Activated CD4-positive, alpha-beta memory T cell treated with anti-CD3 and anti-CD28 coated beads, Interleukin-2, amount 10 ng/mL, durations not matched to agents 7 days and 5 days (primary cell): ENCODE measurements at places on chromosomes 3 and 15.

DNA sequence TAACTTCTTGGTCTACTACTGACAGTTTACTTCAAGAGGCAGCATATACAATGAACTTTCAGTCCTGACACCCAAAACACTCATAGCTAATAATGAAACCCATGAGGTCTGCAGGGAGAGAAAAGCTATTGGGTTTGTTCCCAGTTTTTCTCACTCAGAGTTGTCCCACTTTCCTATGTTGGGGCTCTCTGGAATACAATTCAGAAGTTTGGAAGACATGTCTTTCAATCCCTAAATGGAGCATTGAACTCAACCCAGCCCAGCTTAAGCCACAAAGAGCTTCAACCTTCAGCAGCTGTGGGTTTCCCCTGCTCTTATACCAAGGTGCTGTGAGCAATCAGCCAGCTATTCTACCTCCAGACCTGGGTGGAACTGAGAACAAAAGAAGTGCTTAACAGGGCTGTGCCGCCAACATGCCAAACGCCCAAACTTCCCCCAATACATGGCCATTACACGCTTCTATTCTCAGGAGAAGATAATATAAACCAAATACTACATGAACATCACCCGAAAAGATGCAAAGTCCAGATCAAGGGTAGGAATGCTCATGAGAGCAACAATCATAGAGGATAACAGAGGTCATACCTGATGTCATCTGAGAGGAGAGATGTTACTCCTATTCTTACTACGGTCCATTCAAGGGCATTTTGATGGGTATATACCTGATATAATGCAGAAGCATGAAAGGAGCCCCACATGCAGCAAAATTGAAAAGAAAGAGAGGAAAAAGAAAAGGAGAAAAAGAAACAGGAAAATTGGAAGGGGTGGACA, 131.2 kb upstream of the TGFBR2 start:
- DNase-seq = no peak

DNA sequence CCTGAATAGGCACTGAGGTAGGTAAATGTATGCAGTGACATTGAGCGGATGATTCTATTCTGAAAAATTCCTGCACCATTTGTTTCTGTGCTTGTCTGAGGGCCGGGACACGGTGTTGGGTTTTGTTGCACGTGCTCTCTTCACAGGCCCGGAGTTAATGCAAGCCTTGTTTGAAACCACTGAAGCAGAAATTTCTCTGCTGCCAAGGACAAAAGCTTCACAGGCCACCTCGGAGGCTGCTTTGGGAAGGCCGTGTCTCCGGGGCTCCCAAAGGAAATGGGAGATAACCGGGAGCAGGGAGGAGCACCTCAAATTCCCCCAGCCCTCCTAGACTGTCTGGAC, 179.4 kb downstream of the OPA1 start:
- DNase-seq = no peak

DNA sequence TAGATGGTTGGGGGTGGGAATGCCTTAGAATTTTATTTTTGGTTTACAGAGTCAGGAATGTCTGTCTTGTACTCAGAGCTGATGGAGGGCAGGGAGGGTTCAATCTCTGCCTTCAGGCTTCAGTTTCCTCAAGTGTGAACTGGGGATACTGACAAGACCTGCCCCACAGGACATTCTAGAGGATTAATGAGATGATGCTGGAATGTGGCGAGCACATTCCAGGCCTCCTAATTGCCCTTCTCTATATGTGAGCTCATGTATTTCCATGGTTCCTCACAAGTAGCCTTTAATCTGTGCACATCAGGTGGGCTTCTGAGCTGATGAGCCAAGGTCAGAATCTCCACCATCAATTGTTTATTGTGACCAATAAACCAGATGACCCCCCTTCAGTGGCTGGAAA, 90.4 kb downstream of the CACNA2D3 start:
- DNase-seq = no peak

GRCh38 chr3:126490619-126491018, 14.9 kb upstream of the ZXDC start:
- no peak for DNase-seq

GRCh38 chr3:52719618-52720017, 13.7 kb downstream of the SPCS1 start:
- no peak for DNase-seq

DNA sequence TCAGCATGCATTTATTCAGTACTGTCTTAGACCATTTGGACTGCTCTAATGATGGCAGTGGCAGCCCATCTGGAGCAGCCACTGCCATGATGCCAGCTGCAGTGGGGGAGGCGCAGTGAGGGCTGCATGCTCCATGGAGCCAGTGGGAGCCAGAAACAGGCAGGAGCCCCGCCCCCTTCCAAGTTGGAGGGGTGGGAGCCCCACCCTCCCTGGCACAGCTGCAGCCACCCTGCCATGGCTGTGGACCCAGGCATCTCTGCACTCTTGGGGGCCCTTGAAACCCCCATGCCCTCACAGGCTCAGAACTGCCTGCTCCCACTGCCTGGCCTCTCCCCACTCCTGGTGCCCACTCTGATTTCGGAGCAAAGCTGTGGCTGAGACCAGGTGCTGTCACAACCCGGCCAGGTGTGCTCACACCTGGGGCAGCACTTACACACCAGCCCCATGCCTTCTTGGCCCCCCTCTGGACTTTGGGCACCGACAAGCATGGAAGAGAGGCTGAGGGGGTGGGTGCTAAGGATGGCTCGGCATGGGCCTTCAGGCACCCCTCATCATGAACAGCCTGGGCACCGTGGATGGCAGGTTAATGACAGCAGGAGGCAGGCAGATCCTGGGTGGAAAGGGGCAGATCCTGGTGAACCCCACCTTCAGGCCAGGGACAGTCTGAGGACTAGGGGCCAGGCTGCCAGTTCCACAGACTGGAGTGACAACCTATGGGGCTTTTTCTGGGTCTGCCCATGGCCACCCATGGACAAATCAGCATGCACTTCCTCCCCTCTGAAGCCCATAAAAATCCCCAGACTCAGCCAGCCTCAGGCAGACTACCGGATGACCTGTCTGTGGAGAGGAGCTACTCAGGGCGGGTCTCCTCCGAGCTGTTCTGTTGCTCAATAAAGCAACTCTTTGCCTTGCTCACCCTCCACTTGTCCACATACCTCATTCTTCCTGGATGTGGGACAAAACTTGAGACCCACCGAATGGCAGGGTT, 18.3 kb downstream of the TBC1D21 start:
- DNase-seq = no peak

DNA sequence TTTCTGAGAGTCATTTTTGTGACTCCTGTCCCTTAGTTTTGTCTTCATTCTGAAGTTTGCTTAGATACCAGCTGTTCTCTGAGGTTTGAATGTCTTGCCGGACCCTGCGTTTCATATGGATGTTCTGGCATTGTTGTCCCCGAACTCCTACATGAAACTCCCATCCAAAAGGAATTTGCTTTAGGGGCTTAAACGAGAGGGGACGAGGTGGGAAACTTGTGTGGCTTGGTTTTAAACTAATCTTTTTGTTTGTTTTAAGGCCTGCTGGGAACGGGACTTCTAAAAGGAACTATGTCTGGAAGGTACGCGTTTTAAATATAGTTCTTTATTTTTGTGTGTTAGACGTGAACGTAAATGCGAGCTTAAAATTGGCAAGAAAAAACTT, 679 bp downstream of the RPL35A start:
- no peak for DNase-seq

DNA sequence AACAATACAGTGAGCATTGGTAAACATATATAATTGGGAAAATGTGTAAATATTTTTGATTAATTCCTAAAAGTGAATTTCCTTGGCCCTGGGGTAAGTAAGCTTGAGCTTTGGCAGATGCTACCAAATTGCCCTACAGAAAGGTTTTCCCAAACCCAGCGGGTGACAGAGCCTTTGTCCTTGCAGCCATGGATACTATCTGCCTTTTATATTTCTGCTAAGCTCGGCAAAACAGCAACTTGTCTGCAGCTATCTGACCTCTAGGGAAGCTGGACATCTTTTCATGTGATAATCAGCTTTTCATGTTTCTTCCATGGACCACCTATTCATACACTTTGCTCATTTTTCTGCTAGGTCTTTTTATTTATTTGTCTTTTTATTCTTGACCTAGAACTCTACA, 64.7 kb upstream of the SEC22A start:
- DNase-seq = no peak

DNA sequence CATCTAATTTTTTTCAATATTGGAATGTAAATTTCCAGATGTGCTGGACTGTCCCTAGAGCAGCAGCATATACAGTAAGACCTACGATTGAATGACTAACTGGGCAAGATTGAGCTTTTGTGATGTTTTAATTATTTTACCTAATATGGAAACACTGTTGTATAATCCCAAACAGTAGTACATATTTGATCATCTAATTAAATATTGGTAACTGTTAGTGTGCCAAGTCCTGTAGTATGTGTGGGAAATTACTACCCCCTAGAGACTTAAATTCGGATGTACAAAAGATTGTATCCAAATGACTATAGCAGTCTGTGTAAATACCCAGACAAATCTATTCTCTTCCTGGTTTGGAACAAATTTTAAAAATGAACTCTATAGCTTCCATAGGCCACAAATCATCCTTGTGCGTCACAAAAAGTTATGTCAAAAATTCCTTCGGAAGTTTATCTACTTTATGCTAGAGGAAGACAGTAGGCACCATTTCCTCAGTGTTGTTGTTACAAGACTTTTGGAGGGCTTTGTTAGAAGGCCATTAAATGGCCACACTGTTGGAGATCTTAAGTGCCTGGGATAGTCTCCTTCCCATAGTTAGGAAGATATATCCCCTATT, 41.6 kb downstream of the NKIRAS1 start:
- no peak for DNase-seq

DNA sequence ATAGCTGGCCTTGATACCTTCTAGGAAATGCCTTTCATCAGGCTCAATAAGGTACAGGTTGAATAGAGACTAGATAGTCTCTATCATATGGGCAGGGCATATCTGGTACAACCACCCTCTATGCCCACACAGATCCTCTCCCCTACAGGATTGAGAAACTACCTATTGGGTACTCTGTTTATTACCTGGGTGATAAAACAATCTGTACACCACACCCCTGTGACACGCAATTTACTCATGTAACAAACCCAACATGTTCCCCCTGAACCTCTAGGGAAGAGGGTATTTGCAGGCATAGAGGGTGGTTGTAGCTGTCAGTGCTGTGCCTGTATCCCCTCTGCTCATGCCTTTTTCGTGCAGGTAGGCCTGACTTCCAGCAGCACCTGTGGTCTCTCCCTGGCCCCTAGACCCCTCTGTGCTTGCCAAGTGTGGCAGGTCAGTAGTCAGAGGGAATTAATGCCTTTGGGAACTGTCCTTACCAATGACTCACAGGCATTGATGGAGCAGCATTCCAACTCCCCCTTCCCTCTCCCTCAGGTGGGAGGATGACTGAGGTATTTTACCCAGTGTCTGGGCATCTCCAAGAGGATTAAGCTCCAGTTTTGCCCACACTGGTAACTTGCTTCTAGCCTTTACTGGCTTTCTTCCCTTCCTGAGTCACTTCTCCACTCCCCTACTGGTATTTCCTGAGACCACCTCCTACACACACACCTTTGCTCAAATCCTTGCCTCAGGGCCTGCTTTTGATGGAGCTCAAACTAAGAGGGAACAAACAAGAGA, 18.3 kb downstream of the CLSTN2 start:
- no peak for DNase-seq

DNA sequence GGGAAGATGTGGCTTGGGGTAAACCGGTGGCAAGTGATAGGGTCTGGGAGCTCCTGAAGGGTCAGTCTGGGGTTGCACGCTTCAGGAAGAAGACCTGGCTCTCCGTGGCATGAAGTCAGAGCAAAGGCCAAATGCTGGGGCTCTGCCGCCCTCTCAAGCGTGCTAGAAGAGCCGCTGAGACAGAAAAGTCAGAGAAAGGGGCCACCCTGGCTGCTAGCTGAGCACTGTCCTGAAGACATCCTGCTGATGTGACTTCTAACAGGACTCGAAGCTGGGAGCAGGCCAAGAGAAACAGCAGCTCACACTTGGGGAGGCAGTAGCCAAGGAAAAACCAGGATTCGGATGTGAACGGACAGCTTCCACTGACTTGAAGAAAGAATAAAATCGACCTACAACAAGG, 270.4 kb downstream of the OCA2 start:
- DNase-seq = no peak

DNA sequence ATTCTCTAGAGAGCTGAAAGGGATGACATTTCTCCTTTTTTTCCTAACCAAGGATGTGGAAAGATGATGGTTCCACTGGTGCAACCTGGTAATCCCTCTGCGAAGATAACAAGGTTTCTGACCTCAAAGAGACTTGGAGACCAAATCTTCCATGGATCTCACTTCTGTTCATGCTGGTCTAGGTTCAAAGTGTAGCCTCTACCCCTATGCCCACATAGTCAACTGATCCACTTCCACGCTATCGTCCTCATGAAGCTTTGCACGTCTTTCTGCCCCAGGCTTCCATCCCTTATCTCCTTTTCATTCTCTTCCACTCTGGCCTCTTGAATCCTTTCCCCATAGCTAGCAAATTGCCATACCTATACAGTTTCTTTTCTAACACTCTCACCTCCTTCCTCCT, 8.8 kb upstream of the MED12L start:
- no peak for DNase-seq

GRCh38 chr3:137020315-137020714, 62.5 kb downstream of the IL20RB start:
- no peak for DNase-seq

GRCh38 chr3:112476346-112476745, 22.9 kb downstream of the BTLA start:
- no peak for DNase-seq

DNA sequence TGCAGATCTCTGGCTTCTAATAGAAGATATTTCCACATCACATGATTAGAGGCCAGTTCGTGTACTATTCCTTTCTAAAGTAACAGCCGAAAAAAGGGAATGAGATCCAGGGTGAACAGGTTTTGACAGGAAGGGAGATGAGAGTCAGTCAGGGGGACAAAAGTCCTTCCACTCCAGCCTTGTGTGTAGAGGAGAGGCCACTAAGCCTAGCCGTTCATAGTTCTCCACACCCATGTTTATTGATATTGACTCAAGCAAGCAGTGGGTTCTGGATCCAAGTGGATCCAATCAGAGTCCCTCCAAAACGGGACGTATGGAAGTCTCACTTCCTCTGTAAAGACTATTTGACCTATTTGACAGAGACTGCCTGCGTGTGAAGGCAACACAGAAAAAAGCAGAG, 80.4 kb upstream of the LRIG1 start:
- no peak for DNase-seq

DNA sequence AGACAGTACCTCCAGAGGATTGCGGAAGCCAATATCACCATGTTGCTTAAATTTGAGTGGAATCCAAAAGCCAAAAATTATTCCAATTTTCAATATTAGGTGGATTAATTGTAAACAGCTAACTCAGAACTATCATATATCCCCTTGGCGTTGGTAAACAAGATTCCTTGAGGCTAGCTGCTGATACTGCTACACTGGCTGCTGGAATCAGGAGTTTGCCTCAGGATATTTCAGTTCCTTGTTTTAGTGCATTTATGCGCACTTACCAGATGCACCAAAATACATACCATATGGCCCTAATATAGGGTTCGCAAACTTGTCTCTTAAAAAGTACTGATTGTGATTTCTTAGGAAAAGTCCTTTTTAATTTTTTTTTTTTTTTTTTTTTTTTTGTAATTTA, 605.2 kb upstream of the NAALADL2 start:
- DNase-seq = no peak

GRCh38 chr3:161081633-161082032, 23.5 kb downstream of the B3GALNT1 start:
- no peak for DNase-seq

- no peak for DNase-seq
These were observed 115.6 kb downstream of the ADAMTSL3 start for GRCh38 chr15:83769411-83769999.
